ENCODE measurements at places on chromosomes 1 and 21. TPM values are rescaled to one million over a fixed set of nuclear protein-coding genes. Genes with fewer than 3 reads are reported as not detected.

AMY1C gene
- total RNA-seq, result not detected

FAM72A gene
- total RNA-seq, result 4.9 TPM

ABCG1 gene
- 0.26 TPM for total RNA-seq

DNA sequence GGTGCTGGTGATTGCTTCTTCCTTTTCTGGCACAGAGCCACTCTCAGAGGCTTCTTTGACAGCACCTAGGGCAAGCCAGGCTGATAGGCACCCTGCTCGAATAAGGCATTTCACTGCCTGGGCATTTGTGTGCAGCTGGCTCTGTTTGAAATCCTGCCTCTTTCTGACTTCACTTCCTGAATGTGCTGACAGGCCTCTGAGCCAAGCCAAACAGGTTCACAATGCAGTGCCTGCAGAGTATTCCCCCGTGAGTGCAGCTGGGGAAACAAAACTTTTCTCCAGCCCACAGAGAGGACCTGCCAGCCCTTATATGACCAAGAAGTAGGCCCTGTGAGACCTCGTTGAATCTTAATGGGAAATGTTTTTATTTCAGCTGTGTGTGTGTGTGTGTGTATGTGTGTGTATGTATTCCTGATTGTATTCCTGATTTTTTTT lies 10.4 kb downstream of the JUN start:
- peak; percentile 79 for ATAC-seq

- ATAC-seq, result no peak
These were observed 110.6 kb downstream of the XCL2 start for GRCh38 chr1:168433238-168433637.

DNA sequence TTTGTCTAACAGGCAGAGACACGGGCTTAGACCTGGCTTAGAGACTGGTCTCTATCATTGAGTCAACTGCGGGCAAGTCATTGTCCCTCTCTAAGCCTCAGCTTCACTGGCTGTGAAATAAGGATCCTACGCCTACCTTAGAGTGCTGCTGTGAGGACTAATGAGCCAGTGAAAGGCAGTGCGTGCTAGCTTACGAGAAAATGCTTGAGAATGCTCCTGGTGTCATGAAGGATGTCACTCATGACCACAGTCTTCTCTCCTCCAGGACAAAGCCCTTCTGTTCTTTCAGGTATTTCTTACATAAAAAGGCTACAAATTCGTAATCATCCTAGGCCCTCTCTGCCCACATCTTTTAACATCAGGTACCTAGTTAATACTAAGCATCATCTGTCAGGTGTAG lies 16.5 kb upstream of the A3GALT2 start:
- ATAC-seq, result no peak

- peak; percentile 42 for ATAC-seq
These were observed 34.2 kb downstream of the PGBD5 start for GRCh38 chr1:230391776-230392535.

DNA sequence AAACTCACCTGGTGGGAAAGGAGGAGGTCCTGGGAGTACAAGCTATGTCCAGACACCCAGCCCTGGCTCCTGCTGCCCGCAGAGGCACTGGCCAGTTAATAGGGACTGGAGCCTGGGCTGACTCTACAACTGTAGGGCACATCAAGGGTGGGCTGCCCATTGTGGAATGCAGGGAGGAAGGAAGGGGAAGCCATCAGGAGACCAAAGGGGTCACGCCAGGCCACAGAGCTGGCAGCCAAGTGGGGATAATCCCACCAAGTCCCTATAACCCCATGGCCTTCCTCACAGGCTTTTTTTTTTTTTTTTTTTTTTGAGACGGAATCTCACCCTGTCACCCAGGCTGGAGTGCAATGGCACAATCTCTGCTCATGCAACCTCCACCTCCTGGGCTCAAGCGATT lies 14.7 kb downstream of the TMEM53 start:
- ATAC-seq, result no peak

DNA sequence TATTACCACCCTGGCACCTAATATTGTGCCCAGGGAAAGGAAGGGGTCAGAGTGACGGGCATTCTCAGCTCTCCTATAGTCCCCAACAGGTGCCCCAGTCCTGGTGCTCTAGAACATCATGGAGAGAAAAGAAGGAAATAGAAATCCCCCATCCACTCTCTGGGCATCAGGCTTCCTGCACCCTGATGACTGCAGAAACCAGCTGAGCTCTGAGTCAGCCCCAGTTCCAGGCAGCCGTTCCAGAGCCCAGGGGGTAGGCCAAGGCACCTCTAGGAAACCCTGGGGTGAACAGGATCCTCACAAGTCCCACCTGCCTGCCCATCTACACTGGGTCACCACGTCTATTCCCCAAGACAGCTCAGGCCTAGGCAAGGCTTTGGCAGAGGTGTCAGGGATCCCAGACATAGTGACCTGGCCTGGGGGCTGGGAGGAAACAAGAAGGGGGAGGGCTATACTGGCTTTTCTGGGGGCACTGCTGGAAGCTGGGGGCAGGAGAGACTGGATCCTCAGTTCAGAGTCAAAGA lies 709 bp downstream of the NECTIN4 start:
- no peak for ATAC-seq

EFNA1 gene
- 1.5 TPM for total RNA-seq

DNA sequence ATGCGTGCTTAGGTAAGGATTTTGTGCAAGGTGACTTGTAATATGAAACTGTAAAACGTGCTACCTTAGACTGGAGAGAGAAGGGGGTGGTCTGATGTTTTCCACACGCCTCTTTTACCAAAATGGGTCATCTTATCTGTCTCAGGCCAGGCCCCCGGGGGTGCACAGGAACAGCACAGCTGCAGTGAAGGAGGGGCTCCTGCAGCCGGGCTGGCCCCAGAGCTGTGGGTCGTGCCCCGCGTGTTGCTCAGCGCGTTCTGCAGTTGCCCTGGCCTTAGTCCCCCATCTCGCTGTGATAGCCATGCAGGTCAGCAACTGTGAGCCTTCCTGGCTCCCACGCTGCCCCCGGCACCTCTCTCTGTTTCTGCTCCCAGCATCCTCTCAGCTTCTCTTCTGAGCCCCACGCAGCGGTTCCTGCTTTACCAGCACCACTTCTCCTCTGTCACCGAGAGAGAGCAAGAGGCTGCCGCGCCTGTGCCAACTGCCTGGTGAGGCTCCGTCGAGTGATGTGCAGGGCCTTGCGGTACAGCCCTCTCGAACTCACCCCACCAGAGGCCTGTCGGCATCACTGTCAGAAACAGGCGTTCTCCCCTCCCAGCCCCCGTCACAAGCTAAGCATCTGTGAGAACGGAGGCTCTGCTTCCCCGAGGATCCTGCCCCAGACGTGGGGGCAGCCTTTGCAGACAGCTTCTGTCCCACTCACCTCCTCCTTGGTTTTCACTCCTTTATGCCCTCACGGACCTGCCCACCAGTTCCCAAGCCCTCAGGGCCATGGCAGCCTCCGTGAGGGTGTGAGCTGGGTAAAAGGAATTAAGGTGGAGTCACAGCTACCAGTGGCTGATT lies 73.3 kb downstream of the ADARB1 start:
- no peak for ATAC-seq

- peak; percentile 59 for ATAC-seq
These were observed 16.7 kb upstream of the ZYG11A start for GRCh38 chr1:52825868-52826267.

NIT1 gene
- 27.0 TPM for total RNA-seq

DNA sequence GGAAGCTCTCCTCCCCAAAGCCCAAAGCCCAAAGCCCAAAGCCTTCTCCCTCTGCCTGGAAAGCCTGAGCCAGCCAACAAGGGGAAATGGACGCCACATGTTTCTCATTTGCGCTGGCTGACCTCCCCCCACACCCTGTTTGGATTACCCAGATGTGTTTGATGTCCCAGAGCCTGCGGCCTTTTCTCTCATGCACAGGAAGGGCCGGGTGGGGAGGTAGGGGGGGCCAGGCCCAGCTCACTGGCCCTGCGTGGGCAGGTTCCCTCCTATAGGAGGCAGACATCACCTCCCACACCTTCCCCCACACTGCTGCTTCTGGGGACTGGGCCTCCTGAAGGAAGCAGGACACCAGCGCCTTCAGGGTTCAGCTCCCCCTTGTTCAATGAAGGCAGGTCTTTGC lies 116.3 kb downstream of the NAV1 start:
- no peak for ATAC-seq

Data from motor neuron (in vitro differentiated cells).